Stimulated activated CD8-positive, alpha-beta memory T cell treated with anti-CD3 and anti-CD28 coated beads, Interleukin-7, amount 100 ng/mL, for 24 hours (primary cell): ENCODE measurements at places on chromosomes 7 and 10.

- DNase-seq: no peak
Observed at GRCh38 chr10:58152673-58153263, 114.9 kb downstream of the IPMK start.

GRCh38 chr7:74306730-74307469, 17.7 kb downstream of the CLIP2 start:
- no peak for DNase-seq

DNA sequence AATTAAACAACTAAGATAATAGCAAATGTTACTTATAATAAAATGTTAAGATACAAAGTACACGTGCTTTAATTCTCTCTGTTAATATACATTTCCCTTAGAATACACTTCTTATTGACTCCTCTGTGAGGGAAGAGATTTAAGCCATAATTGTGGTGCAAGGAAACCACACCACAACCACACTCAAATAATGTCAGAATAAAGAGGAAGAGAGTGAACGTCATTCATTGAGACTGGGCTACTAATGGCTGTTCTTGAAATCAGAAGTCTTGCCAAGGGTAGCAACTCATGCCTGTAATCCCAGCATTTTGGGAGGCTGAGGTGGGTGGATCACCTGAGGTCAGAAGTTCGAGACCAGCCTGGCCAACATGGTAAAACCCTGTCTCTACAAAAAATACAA, 10.0 kb downstream of the FAM171A1 start:
- no peak for DNase-seq

DNA sequence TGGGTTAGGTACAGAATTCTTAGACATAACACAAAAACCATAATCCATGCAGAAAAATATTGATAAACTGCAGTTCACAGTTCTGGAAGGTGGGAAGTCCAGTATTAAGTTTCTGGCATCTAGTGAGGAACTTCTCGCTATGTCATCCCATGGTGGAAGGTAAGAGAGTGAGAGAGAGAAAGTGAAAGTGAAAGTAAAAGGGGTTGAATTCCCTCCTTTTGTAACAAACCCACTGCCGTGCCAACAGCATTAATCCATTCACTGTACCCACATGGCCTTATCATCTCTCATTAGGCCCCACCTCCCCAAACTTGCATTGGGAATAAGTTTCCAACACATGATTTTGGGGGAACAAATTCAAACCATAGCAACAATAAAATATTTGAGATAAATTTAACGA, 17.1 kb downstream of the ZNF485 start:
- DNase-seq: no peak

GRCh38 chr7:102089175-102090098, 197.2 kb upstream of the SH2B2 start:
- no peak for DNase-seq

- DNase-seq: no peak
Observed at GRCh38 chr7:127514499-127514898, 70.9 kb downstream of the GCC1 start.

GRCh38 chr7:133054162-133054840, 27.6 kb downstream of the CHCHD3 start:
- DNase-seq: no peak
